ENCODE measurements at places on chromosomes 1 and 21.

DNA sequence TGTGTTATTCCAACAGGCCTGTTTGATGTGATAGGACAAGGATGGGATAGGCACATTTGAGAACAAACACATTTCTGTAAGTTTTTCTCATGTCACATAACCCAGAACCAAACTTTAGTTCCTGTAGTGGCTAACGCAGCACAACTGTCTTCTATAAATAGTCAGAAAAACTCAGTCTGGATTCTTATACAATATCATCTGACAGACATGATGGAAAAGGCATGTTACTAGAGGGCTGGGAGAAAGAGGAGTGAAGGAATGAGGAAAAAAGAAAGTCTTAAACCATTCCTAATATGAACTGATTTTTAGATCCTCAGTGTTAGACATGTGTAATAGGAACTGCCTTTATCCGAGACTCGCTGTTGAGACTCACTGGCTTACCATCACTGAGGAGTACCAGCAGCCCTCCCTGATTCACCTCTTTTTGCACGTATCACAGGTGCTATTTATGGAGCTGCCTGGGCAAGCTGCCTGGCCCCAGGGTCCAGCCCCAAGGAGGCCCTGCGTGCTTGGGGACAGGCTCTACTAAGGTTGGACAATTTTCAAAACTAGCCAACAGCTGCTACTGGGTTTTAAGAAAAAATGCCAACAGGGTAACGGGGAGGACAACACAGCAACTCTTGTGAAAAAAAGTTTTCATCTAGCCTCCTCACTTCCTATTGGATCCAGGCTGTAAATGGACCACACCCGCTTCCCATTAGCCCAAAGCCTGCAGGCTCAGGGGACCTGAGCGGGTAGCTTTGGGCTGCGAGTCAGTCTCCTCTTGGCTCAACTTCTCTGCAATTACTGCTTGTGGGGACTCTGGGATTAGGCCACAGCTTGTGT is 30.7 kb upstream of the SERBP1 start:
- DNase-seq, result no peak

DNA sequence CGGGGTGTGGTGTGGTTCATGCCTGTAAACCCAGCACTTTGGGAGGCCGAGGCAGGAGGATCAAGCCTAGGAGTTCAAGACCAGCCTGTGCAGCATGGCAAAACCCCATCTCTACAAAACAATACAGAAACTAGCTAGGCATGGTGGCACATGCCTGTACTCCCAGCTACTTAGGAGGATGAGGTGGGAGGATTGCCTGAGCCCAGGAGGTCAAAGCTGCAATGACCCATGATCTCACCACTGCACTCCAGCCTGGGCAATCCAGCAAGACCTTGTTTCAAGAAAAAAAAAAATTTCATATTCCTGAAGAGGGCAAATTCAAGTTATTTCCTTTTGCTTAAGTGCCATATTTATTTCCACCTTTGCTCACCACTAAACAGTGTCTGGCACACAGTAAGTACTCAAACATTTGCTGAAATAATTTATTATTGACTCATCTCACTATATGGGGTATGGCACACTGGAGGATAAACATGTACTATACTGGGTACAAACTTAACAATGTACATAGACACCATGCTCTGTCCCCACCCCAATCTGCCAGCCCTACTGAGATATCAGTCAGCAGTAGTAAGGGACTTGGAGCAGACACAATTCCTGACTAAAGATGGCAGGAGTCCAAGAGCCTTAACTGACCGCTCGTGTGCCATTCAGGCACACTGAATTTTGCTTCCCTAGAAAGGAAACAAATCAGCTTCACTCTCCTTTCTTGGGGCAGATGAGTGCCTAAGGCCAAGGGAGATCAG is 15.5 kb downstream of the MEAF6 start:
- no peak for DNase-seq

DNA sequence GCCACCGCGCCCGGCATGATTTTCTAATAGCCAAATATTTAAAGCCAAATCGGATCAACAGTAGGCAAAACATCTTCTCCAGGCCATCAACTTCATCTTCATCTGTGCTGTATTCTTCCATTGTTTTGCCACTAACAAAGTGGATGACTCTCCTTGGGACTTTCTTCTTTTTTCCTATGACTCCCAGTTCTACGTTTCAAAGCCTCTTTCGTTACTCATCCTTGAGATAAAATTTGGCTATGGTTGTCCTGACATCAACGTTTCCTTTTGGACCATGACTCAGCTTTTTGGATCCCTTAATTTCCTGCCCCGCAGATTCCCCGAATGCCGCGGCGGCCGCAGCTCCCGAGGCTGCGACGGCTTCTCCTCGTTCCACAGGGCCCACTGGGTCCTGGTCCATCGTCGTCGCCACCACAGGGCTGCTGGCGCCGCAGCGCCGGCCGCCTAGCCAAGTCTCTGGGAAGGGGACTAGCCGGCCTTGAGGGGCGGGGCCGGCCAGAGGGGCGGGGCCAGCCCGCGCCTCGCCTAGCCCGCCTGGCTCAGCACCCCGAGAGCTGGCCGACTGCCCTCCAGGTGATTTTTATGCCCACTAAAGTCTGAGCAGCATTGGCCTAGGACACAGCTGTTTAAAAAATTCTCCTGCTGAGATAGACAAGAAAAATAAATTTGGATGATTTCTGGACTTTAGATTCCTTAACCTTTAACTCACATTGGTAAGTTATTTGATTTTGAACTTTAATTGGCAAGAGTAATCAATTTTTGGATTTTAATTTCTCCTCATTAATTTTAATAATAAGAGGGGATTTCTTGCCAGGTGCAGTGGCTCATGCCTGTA is 93.9 kb downstream of the ADCY10 start:
- no peak for DNase-seq

DNA sequence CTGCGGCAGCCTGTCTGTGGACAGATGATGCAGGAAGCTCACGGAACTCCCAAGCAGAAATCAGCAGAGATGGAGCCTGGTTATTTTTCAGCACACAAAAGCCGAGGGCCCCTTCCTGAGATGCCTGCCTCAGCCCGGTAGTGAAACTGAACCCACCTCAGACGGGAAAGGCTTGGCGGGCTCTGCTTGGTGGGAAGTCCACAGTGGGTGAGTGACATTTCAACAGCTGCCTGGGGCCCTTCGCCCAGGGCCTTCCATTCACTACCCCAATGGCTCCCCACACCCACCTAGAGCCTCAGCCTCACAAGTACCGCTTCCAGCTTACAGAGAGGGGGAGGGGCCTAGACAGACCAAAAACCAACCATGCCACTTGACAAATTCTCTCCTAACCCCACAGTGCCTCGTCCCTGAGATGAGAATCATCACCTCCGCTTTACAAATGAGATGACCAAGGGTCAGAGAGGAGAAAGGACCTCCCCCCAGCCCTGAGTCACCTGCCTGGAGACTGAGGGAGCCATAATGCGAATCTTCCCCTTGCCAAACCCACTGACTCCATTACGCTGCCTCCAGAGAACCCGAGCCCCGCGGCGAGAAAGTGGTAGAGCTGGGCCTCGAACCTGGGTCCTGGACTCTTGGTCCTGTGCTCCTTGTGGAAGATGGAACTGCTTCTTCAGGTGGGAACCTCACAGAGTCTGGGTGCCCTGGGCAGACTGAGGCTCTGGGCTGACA is 3.4 kb upstream of the ECE1 start:
- DNase-seq, result peak; percentile 44

- no peak for DNase-seq
Measured at GRCh38 chr1:206823727-206824126, 41.7 kb upstream of the IL20 start.

GRCh38 chr1:114455102-114455785 is 55.8 kb downstream of the TRIM33 start:
- no peak for DNase-seq

DNA sequence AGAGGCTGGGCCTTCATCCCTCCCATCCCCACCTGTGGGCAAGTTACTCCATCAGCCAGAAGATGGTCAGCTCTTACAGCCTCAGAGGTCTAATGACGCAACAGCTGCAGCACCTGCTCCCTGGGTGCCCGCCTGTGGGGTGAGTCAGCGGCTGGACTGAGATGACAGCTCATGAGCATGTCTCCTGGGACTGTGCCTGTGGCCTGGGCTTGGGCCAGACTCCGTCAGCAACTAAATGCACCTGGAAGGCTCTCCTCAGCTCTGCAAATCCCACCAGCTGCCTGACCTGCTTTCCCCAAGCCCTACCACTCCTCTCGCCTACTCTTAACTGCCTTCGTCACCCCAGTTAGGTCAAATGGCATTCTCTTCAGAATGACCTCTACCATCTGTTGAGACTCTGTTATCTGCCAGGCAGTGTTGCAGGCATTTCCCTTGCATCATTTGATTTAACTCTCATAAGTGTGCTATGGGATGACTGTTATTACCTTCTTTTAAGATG is 47.7 kb downstream of the ETS2 start:
- DNase-seq, result no peak

DNA sequence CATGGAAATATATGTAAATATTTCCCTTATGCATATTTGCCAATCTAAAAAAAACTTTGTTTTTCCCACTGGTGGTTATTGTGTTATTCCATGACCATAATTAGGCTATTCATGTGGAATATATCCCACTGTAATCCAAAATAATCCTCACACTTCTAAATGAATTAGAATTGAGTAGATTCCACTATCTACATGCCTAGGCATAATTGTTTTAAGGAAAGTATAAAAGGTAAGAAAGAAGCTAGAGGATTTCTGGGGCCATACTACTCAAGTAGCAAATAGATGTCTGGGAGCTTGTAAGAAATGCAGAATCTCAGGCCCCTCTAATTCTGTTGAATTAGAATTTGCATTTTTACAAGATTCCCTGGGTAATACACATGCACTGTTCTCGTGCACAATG is 83.5 kb upstream of the RRP15 start:
- DNase-seq, result no peak

DNA sequence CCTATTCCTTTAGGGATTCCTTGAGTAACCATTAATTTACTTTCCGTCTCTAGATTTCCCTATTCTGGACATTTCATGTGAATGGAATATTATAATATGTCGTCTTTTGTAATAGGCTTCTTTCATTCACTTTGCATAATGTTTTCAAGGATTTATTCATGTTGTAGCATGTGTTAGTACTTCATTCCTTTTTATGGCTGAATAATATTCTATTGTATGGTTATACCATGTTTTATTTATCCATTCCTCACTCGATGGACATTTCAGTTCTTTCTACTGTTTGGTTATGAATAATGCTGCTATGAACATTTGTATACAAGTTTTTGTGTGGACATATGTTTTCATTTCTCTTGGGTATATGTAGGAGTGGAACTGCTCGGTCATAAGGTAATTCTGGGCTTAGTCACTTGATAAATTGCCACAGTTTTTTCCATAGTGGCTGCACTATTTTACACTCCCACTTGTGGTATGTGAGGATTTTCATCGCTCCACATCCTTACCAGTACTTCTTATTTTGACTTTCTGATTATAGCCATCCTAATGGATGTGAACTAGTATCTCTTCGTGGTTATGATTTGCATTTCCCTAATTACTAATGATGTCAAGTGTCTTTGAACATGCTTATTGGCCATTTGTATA is 17.7 kb downstream of the PPP2R5A start:
- DNase-seq, result no peak

GRCh38 chr1:246281639-246282038 is 225.4 kb downstream of the SMYD3 start:
- no peak for DNase-seq

GRCh38 chr21:24939291-24939690 is 668.0 kb downstream of the MRPL39 start:
- no peak for DNase-seq

- DNase-seq, result no peak
Measured at GRCh38 chr1:19377812-19378718, 65.9 kb downstream of the SLC66A1 start.

DNA sequence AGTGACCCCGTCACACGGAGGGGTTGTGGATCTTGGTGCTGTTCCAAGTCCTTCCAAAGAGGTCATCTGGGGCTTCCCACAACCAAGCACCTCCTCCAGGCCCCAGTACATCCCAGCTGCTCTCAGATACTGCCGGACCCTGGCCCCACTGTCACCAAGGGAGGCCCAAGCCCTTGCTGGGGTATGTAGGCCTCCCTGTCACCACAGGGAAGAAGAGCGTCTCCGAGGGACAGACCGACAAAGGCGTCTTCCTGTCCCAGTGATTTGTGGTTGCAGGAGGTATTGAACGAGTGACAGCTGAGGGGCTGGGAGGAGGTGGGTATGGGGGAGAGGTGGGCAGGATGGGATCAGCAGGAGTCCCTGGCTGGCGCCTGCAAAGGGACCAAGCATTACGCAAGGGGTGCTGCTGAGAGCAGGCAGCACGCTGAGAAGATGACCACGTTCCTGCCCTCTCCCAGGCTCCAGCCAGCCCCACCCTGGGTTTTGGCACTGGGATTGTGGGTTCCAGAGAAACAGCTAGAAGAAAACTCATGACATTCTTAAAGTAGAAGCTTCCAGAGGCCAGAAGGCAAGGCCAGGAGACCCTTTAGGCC is 29.7 kb downstream of the LRP8 start:
- DNase-seq, result no peak

All from effector CD4-positive, alpha-beta T cell (primary cell).